Hepatocyte (in vitro differentiated cells): ENCODE measurements at places on chromosomes 1 and 21. TPM values are rescaled to one million over a fixed set of nuclear protein-coding genes. Genes with fewer than 3 reads are reported as not detected.
A peak's percentile ranks its signal among the peaks of the same experiment; 100 is the strongest.

Gene CD55
- polyA plus RNA-seq: 57.5 and 72.4 TPM in 2 replicates

Gene CLCA1
- 2.0 and 3.5 TPM in 2 replicates for polyA plus RNA-seq

Gene FCAMR
- polyA plus RNA-seq: 0.52 TPM in 1 of 2 replicates, not detected in the other

Gene OR14K1
- polyA plus RNA-seq: not detected in 2 replicates

Gene TFF2
- 28.1 and 58.7 TPM in 2 replicates for polyA plus RNA-seq

Gene MRPS6
- 188 and 201 TPM in 2 replicates for polyA plus RNA-seq

Gene MTHFR
- polyA plus RNA-seq: 17.6 and 25.7 TPM in 2 replicates

Gene IGSF21
- not detected in 2 replicates for polyA plus RNA-seq

Gene SLAMF9
- polyA plus RNA-seq: not detected in 2 replicates

DNA sequence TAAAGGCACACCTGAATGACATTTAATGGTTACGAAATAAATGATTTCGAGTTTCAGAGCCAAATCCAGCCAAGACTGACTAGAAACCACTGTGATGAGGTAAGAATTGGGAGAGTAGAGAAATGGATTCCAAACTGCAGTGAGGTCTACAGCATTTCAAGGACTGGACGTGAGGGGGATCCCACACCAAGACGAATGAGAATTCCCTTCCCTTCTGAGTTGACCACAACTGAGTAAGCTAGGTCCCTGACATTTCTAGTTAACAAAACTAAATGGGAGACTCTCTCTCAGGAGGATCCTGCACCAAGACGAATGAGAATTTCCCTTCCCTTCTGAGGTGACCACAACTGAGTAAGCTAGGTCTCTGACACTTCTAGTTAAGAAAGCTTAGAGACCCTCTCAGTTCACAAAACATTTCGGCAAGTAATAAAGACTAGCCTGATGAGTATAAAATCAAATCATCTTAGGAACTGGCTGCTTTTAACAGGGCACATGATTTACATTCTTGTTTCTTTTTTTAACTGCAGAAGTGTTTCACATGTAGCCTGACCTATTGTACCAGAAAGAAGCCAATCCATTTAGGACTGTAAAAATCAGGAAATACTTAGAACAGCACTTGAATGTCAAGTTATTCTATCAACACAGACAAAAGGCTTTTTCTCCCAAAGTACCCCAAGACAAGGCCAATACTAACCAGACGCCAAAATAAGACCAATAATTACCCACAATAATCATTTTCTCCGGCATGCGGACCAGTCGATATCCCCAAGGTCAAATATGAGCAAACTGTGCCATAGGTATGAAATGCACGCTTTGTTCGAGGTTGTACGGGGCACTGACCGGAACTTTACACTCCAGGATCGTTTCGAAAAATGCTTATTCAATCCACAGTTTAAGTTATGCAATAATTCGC, 1.4 kb upstream of the SPATA1 start:
- H3K4me1 ChIP-seq: peaks cover 20% of the 10 kb centered on the region
- H3K27ac ChIP-seq: peak overlapping the region; percentile 98
- no peaks in the 10 kb centered on the region for H3K36me3 ChIP-seq
- H3K4me3 ChIP-seq: peak overlapping the region; percentile 95

- H3K36me3 ChIP-seq: peaks cover 3% of the 10 kb centered on the region
- DNase-seq: no peak
- H3K4me1 ChIP-seq: no peaks in the 10 kb centered on the region
- H3K27ac ChIP-seq: no peak overlapping the region
Observed at GRCh38 chr1:227661495-227661894, 73.6 kb downstream of the JMJD4 start.

GRCh38 chr1:69567652-69568420, at the start of gene LRRC7:
TSS of gene LRRC7 (plus strand) at chr1:69567922. CDS start at chr1:69568640, 718 bp downstream.
- H3K27me3 ChIP-seq: peaks cover 59% of the 10 kb centered on the region
- peak; percentile 43 for DNase-seq
- H3K4me3 ChIP-seq: peak within 1 kb of the TSS; percentile 38
- peaks cover 4% of the 10 kb centered on the region for H3K4me1 ChIP-seq
- H3K27ac ChIP-seq: no peak within 1 kb of the TSS

GRCh38 chr1:107415241-107415640, 274.4 kb downstream of the NTNG1 start:
- DNase-seq: no peak
- H3K36me3 ChIP-seq: no peaks in the 10 kb centered on the region
- H3K27ac ChIP-seq: no peak overlapping the region
- H3K4me1 ChIP-seq: no peaks in the 10 kb centered on the region

- H3K4me1 ChIP-seq: peaks cover 7% of the 10 kb centered on the region
- H3K27ac ChIP-seq: peak overlapping the region; percentile 68
- DNase-seq: peak; percentile 77
- no peaks in the 10 kb centered on the region for H3K27me3 ChIP-seq
Observed at GRCh38 chr1:232682248-232682647, 52.3 kb upstream of the SIPA1L2 start.

DNA sequence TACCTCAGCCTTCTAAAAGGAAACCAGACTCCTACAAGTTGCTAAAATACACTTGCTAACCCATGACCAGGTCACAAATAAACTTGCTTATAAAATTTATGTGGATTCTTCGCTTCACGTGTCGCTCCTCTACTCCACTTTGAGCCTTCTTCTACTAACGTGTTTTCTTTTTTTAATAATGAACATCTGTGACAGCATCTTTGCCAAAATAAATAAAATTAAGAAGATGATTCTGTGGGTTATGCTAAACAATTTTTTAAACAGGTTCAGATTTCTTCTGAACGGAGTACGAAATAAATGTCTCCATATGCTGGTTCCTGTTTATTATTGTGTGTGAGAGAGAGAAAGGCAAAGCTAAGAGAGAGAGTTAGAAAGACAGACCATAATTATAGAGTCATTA, 735.8 kb downstream of the LTN1 start:
- H3K4me1 ChIP-seq: peaks cover 44% of the 10 kb centered on the region
- no peaks in the 10 kb centered on the region for H3K27me3 ChIP-seq
- H3K27ac ChIP-seq: peak overlapping the region; percentile 89
- H3K36me3 ChIP-seq: no peaks in the 10 kb centered on the region
- DNase-seq: no peak

DNA sequence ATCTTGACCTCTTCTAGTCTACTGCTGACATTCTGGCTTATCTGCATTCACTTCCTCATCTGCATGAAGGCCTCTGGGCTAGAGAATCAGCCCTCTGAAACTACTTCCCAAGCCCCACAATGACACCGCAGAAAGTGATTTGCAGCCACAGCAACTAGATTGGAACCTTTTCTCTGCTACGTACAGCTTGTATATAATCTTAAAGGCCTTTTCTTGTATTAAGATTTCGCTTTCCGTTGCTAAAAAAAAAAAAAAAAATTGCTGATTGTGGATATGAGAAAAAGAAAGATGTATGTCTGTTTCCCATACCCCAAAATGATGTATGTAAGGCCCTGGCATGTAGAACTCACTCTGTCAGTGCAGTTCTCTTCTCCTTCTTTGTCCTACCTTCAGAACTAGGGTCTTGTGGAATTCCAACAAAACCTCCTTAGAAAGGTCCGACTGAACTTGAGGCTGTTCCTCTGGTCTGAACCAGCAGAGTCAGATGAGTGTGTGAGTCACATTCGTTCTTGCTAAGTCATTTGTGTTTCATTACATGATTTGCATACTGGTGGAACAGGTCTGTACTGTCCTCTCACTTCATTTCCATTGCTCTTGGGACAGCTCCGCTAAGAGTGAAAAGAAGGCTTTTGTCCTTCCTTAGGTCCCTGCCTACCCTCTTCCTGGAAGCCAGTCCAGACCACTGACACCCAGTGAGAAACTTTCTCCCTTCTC, 62.7 kb downstream of the PLPP3 start:
- peak; percentile 81 for DNase-seq
- no peaks in the 10 kb centered on the region for H3K36me3 ChIP-seq
- no peak overlapping the region for H3K4me3 ChIP-seq
- no peaks in the 10 kb centered on the region for H3K27me3 ChIP-seq
- H3K27ac ChIP-seq: peak overlapping the region; percentile 91

- no peaks in the 10 kb centered on the region for H3K27me3 ChIP-seq
- no peak overlapping the region for H3K27ac ChIP-seq
- no peak for DNase-seq
- no peak overlapping the region for H3K4me3 ChIP-seq
- H3K4me1 ChIP-seq: no peaks in the 10 kb centered on the region
- H3K36me3 ChIP-seq: no peaks in the 10 kb centered on the region
Observed at GRCh38 chr1:168671782-168672181, 57.2 kb downstream of the DPT start.

DNA sequence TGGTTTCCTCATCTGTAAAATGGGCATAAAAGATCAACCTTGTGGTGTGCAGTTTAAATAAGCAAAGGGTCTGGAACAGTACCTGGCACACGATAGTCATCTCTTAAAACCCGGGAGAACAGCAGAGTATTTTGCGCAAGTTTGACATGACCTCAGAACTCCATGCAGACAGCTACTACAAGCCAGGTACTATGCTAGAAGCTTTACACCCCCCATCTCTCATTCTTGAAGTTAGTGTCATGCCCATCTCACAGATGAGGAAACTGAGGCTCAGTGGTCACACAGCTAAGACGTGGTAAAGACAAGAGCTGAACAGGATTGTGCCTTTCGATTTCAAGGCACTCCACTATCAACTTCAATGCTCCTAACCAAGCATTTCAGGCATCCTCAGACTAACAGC, 78.7 kb downstream of the CAPZB start:
- H3K4me3 ChIP-seq: no peak overlapping the region
- H3K27ac ChIP-seq: peak overlapping the region; percentile 11
- DNase-seq: no peak
- peaks cover 6% of the 10 kb centered on the region for H3K4me1 ChIP-seq

GRCh38 chr1:109547463-109548320, 723 bp upstream of the GNAI3 start:
- no peaks in the 10 kb centered on the region for H3K36me3 ChIP-seq
- peak; percentile 47 for DNase-seq
- peak overlapping the region; percentile 98 for H3K27ac ChIP-seq
- H3K4me3 ChIP-seq: peak overlapping the region; percentile 69
- H3K4me1 ChIP-seq: peaks cover 21% of the 10 kb centered on the region

- H3K4me3 ChIP-seq: no peak overlapping the region
- H3K4me1 ChIP-seq: peaks cover 26% of the 10 kb centered on the region
- peak; percentile 43 for DNase-seq
- H3K27ac ChIP-seq: peak overlapping the region; percentile 39
- no peaks in the 10 kb centered on the region for H3K27me3 ChIP-seq
Observed at GRCh38 chr1:42178249-42178648, 13.7 kb upstream of the GUCA2A start.

DNA sequence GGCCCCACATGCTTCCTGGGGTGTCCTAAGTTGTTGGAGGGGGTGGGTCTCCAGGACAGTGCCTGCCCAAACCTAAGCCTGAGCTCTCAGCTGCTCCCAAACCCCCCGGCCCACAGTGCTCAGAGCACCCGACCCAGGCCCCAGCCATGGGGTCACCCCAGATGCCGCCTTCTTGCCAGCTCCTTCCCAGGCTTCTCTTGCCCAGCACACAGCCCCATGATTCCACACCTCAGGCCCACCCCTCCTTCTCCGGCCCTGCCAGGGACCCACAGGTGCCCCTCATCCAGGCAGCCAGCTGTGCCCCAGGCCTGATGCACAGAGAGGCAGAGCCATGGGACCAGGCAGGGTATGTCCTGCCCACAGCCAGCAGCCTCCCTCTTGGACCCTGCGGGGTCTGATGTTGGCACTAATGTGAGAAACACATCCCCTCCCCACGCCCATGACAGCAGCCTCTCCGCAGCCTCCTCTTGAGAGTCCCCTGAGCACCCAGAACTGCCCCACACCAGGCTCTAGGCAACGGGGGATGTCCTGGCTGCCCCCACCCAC, 4.9 kb downstream of the WNT9A start:
- H3K27me3 ChIP-seq: no peaks in the 10 kb centered on the region
- H3K4me3 ChIP-seq: no peak overlapping the region
- H3K4me1 ChIP-seq: peaks cover 24% of the 10 kb centered on the region
- DNase-seq: no peak

- no peaks in the 10 kb centered on the region for H3K27me3 ChIP-seq
- no peak overlapping the region for H3K4me3 ChIP-seq
- no peaks in the 10 kb centered on the region for H3K36me3 ChIP-seq
- no peak overlapping the region for H3K27ac ChIP-seq
Observed at GRCh38 chr1:4612991-4613390, 41.4 kb upstream of the AJAP1 start.

DNA sequence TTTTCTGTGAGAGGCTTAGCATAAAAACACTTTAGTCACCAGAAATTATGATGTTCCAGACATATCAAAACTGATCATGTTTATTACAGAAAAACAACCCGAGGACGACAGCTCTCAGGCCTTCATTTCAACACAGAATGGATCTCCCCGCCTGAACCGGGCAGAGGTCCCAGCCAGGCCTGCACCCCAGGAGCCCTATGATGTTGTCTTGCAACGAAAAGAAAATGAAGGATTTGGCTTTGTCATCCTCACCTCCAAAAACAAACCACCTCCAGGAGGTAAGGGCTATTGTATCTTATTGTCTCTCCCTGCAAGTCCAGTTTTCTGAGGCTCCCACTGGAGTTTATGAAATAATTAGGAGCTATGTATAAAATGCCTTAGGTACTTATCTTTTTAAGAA, 105.5 kb downstream of the PHTF1 start:
- no peak overlapping the region for H3K27ac ChIP-seq
- no peaks in the 10 kb centered on the region for H3K36me3 ChIP-seq
- no peak overlapping the region for H3K4me3 ChIP-seq

- no peaks in the 10 kb centered on the region for H3K36me3 ChIP-seq
- H3K27ac ChIP-seq: peak overlapping the region; percentile 37
- no peak overlapping the region for H3K4me3 ChIP-seq
- H3K4me1 ChIP-seq: peaks cover 2% of the 10 kb centered on the region
- H3K27me3 ChIP-seq: no peaks in the 10 kb centered on the region
- peak; percentile 91 for DNase-seq
Observed at GRCh38 chr1:159881622-159882526, 18.1 kb downstream of the CFAP45 start.

GRCh38 chr1:220950576-220950975, 71.3 kb downstream of the HLX start:
- H3K4me1 ChIP-seq: no peaks in the 10 kb centered on the region
- no peak overlapping the region for H3K27ac ChIP-seq
- no peak overlapping the region for H3K4me3 ChIP-seq
- DNase-seq: no peak
- no peaks in the 10 kb centered on the region for H3K36me3 ChIP-seq

- peaks cover 4% of the 10 kb centered on the region for H3K36me3 ChIP-seq
- H3K4me3 ChIP-seq: no peak overlapping the region
- peak overlapping the region; percentile 84 for H3K27ac ChIP-seq
- peaks cover 4% of the 10 kb centered on the region for H3K4me1 ChIP-seq
- H3K27me3 ChIP-seq: no peaks in the 10 kb centered on the region
Observed at GRCh38 chr1:46062651-46063319, 69.6 kb downstream of the PIK3R3 start.

DNA sequence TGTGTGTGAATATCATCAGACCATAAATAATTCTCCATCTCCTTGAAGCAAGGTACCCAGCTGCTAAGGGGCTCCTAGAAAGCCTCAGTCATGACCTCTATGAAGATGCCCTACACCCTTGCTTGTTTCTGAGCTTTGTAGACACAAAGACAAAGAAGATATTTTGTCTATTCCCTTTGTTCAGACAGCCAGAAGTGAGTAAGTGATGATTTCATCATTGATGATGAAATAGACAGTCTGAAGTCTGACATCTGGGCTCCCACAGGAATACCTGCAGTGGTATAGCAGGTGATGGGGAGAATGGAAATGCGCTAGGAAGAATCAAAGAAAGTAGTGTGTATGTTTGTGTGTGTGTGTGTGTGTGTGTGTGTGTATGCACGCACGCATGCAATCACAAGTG, 82.2 kb upstream of the DPT start:
- no peak for DNase-seq
- H3K27ac ChIP-seq: no peak overlapping the region
- H3K36me3 ChIP-seq: no peaks in the 10 kb centered on the region

GRCh38 chr1:160129046-160129445, 13.5 kb downstream of the ATP1A2 start:
- H3K4me1 ChIP-seq: peaks cover 8% of the 10 kb centered on the region
- no peaks in the 10 kb centered on the region for H3K27me3 ChIP-seq
- H3K27ac ChIP-seq: no peak overlapping the region
- no peak for DNase-seq
